ENCODE measurements at places on chromosomes 3 and 15.

- DNase-seq, result no peak
Observed at GRCh38 chr3:74000725-74001124, 376.0 kb upstream of the PDZRN3 start.

DNA sequence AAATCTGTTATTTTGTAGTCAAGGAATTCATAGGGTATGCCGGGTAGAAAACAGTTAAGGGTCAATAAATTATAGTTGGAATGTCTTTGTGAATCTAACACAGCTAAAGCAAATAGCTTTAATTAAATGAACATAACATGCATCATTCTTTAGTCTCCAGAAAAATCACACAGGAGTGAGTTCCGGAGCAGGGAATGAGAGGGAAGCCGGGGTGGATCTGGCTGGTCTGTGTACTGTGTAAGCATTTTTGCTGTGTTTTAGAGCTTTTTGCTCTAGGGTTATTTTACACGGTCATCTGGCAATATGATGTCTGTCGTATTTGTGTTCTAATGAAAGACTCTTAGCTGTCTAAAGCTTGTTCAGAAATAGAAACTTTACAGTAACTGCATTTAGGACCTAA lies 57.5 kb downstream of the MED12L start:
- DNase-seq, result no peak

- DNase-seq, result no peak
Observed at GRCh38 chr3:187104933-187105332, 34.4 kb downstream of the RPL39L start.

DNA sequence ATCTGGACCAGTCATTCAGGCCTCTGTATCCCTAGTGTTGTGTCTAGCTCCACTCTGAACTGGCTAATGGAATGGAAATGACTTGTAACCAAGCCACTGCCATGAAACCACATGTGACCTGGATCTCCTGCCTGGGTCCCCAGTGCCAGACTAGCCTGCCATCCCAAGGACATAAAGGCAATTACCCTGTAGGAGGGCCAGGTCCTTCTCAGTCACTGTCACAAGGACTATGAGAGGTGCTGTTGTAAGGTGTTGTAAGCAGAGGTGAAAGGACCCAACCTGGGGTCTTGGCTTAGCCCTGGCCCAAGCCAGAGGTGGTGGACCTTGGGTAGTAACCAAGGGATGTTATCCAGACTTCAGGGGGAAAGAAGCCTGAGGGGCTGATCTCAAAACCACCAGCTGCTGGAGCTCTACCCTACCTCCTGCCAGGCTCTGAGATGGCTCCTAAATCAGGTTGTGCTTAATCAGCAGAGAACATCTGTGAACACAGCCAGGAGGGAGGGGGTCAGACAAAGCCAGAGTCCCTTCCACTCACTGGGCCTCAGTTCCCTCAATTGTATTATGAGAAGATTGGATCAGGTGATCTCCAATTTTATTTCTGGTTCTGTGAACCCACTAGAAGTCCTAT lies 15.7 kb upstream of the KLHL24 start:
- no peak for DNase-seq

- no peak for DNase-seq
Observed at GRCh38 chr3:34131091-34131490, 332.7 kb downstream of the PDCD6IP start.

DNA sequence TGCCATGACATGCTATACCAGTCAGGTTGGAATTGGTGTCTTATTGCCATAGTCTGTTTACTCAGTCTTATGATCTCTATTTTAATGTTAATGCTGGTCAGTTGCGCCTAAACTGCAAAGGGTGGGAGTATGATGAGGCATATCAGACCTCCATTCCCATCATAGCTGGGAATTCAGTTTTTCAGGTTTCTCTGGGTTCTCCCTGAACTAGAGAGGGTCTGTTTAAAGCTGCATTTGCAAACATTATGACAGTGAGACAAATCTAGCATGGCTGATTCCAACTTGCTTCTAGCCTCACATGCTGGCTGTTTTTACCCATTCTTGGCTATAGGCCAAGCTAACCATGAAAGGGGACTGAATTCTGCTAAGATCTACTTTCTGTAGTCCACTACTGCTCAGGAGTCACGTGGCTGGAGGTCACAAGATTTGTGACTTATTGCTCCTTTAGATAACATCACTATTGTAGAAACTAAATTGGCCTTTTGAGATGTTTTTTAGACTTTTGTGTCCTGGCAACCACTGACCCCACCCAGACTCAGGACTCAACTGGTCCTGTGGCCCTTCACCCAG lies 96.5 kb downstream of the TGFBR2 start:
- DNase-seq, result no peak

GRCh38 chr3:177557548-177557947 lies 360.3 kb upstream of the TBL1XR1 start:
- no peak for DNase-seq

All from iPS-NIHi11 (cell line).